NCI-H2171 (cell line): ENCODE measurements at places on chromosomes 1 and 21.

GRCh38 chr21:46265736-46266525 is 19.5 kb downstream of the MCM3AP start:
- no peak for DNase-seq

- DNase-seq: no peak
These were observed 7.3 kb upstream of the LRRC71 start for GRCh38 chr1:156912861-156913808.

DNA sequence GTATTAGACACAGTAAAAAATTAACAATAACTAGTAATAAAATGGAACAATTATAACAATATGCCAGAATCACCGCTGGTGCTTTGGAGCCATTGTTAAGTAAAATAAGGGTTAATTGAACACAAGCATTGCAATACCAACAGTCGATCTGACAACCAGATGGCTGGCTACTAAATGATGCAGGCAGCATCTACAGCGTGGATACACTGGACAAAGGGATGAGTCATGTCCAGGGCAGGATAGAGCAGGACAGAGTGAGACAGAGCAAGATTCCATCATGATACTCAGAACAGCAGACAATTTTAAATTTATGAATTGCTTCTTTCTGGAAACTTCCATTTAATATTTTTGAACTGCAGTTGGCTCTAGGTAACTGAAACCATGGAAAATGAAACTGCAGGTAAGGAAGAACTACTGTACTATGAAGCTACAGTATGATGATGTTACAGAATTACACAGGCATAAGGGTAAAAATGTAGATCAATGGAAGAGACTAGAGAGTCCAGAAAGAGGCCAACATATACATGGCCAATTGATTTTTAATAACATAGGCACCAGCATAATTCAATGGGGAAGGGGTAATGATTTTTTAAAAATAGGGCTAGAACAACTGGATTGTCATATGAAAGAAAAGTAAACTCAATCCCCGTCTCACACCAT is 168.7 kb downstream of the RRAGC start:
- DNase-seq: no peak

GRCh38 chr1:101112051-101112780 is 86.6 kb upstream of the DPH5 start:
- DNase-seq: peak; percentile 31

GRCh38 chr1:163172596-163172995 is 30.1 kb downstream of the RGS5 start:
- DNase-seq: no peak

- DNase-seq: no peak
These were observed 19.1 kb upstream of the PPIH start for GRCh38 chr1:42639116-42639515.

GRCh38 chr1:35223084-35223630 is 30.2 kb upstream of the SFPQ start:
- DNase-seq: no peak

DNA sequence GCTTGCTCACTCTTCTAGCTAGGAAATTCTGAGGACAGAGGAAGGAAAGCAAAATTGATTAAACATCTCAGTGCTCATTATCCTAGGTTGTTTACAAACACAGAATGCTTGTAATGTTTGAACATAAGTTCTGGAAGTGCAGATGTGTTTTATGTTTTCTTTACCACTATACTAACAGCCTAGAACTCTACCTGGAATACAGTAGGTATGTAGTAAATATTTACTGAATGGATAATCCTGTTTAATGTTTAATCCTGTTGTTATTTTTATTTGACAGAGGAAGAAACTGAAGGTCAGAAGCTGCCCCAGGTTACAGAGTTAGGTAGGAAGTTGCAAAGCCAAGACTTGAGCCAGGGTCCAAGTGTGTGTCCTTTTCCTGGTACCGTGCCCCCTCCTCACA is 6.1 kb downstream of the MTOR start:
- DNase-seq: no peak

GRCh38 chr1:166119471-166119965 is 47.3 kb downstream of the FAM78B start:
- no peak for DNase-seq

- DNase-seq: no peak
These were observed 29.0 kb downstream of the DUSP10 start for GRCh38 chr1:221712776-221713431.

- DNase-seq: no peak
These were observed 21.1 kb downstream of the FMO5 start for GRCh38 chr1:147204080-147204479.

DNA sequence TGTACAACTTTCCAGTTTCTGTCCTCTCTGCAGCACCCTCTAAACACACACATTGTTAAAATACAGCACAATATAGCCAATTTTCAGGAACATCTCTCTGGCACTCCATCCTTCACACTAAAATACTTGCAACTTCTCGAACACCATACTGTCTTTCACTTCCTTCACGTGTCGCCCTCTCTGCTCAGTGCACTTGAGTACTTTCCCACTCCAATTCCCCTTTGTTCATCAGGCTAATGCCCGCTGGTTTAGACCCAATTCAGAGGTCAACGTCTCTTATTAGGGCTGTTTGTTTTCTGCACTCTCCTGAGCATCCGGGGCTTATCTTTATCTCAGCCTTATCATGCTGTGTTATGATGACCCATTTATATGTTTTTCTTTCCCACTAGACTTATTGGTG is 238.2 kb upstream of the SGIP1 start:
- DNase-seq: no peak

- no peak for DNase-seq
These were observed 52.5 kb upstream of the DMRTB1 start for GRCh38 chr1:53406551-53407235.

DNA sequence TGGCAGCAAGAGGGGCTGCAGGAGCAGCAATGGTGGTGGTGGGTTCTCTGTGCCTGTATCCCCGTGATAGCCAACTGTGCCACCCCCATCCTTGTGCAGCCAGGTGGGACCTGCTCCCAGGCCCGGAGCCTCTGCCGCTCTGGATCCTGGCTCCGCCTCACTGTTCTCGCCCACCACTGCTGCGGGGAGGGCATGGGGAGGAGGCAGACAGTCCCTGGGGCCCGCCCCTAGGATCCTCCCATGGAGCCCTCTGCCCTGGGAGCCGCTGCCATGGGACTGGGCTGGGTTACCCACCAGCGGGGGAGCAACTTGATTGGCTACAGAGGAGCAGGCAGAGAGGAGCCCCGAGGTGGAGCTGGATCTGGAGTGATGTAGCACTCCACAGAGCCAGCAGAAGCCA is 31.6 kb downstream of the CD1D start:
- DNase-seq: no peak

DNA sequence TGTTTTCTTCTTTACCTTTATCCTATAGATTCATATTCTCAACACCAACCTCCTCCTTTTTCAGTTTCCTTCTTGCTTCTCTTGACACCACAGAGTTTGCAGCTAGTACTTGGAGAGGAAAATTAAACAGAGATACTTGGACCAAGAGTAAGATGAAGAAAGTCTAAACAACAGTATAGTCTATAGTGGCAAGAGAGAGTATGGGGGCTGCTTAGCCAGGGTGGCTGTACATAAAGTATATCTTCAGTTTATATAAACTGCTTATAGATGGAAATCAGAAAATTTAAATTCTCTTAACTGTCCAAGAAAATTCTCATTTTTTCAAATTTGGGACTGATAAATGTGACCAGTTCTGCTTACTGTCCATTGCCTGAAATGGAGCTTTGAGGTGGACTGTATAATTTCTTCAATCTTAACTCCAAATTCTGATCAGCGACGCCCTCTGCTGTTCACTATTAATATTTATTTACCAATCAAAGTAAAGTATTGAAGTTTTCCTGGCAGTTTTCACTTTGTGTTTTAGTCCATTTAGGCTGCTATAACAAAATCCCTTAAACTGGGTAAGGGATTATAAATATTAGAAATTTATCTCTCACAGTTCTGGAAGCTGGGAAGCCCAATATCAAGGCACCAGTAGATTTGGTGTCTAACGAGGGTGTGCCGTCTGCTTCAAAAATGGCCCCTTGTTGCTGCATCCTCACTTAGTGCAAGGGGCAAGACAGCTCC is 14.8 kb upstream of the METTL18 start:
- DNase-seq: peak; percentile 1

GRCh38 chr21:27693376-27693775 is 726.5 kb upstream of the ADAMTS5 start:
- DNase-seq: no peak

DNA sequence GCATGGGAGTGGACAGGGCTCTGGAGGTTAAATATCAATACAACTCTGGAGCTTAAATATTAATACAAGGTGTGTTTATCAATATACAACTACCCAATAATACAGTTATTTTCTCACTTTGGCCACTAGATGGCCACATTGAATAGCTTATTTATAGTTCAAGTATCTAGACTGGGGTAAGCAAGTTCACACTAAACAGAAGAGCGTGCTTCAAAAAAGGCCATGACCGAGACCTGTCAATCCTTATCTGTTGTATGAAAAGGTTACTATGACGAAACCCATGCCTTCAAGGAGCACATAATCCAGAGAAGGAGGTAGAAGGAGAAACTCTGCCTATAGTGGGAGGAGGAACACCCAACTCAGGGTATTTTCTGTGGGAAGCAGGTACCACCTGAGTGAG is 29.1 kb downstream of the CHML start:
- peak; percentile 4 for DNase-seq

DNA sequence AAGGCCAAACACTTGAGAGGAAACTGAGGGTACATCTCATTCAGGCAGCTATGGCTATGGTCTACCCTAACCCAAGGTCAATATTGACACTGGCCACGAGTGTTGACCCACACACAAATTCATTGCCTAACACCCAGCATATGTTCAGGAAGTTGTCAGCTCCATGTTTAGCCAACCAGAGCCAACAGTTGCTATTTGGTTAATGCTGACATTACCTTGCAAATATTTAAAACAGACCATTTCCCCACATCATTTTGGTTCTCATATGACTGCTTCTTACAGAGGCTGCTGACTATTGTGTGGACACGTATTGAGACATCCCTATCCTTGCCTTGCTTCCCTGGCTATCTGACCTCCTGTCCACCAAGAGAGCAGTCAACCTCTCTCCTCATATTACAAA is 97.3 kb downstream of the LMX1A start:
- no peak for DNase-seq

- no peak for DNase-seq
These were observed 2.7 kb upstream of the HSPG2 start for GRCh38 chr1:21939650-21940374.

DNA sequence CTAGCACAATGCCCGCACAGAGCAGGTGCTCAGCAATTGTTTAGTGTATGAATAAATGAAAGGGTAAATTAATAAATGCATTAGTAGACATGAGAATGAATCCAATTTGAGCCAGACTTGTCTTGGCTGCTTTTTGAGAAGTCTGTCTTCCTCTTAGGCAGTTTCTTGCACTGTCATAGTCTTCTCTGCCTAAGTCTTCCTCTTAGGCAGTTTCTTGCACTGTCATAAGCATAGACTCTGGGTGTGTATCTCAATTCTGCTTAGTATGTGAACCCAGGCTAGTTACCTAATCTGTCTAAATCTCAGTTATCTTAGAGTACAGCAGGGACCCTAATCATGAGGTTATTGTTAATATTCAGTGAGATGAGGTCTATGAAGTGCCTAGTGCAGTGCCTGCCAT is 27.2 kb downstream of the NHLH2 start:
- no peak for DNase-seq

GRCh38 chr1:4637616-4638344 is 16.6 kb upstream of the AJAP1 start:
- DNase-seq: no peak

DNA sequence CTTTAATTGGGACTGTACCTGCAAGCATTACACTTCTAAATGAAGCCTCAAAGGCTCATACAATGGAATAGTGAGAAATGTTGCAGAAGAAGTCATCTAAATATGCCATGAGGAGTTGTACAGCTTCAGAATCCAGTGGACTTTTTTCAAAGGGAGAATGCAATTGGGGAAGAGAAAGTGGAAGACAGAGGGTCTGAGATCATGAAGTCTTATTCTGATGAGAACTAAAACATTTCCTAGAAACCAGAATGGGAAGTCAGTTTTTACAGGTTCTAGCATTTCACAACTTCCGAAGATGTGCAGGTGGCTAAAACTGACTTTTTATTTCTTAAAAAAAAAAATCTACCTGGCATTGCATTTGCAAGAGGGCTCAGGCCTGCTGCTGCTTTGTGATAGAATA is 424.4 kb upstream of the RUNX1 start:
- DNase-seq: no peak

DNA sequence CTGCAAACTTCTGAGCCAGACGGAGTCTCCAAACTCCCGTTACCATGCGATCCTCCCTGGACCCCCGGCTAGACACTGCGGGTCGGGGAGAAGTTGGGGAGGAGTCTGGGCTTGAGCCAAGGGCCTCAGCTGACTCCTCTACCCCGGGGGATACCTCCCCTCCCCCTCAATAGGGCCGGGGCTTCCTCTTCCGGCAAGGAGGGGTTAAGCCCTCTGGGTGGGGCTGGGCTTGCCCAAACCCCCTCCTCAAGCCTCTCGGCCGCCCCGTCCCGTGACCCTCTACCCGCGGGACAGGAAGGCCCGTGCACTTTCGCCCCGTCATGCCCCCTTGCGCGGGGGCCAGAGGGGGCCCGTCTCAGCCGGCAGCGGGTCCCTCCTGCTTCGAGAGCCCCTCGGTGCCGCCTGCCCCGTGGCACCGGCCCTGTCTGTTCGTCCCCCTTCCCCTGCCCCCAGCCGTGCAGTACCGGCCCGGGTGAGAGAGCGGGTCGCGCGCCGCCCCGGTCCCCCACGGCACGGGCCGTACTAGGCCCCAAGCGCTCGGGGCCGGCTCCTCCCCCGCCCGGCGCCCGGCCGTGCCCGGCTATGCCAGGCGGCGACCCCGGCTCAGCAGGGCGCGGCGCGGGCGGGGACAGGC is 652 bp downstream of the ARL8A start:
- no peak for DNase-seq

GRCh38 chr1:12076425-12077005 is 13.4 kb downstream of the TNFRSF8 start:
- no peak for DNase-seq
